ENCODE measurements at places on chromosomes 1 and 21.

DNA sequence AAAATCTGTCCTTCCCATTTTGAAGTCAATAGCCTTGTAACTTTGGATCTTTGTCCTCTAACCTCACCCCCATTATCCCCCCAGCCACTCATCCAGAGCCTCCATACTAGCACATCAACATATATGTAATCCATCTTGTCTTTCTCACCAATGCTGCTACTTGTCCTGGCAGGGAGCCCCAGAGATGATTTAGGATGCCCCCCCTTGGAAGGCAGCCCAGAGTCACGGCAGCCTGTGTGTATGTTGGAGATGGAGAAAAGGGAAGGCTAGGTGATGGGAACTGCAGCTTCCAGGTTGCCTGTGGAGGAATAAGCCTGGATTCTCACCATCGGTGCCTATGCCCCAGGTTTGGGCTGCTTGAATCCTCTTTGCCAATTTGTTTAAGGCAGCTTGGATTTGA is 51.7 kb upstream of the SCMH1 start:
- no peak for DNase-seq

DNA sequence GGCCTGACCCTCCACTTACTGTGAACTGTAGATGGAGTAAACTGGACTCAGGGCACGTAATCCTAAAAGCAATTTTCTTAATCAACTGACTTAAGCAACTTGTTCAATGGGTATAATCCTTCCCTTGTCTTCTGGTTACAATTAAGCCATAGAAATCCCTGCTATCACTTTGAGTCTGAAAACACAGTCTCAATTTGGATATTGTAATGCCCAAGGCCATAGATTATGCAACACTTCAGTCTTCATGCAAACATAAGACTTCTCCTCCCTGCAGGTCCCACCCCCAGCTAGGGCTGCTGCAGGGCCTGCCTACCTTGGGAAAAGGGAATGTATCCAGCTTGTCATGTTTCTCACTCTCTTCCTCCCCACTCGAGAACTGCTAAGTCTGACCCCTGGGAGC is 6.2 kb upstream of the SLC5A9 start:
- no peak for DNase-seq

GRCh38 chr1:192747301-192747700 is 61.5 kb upstream of the RGS2 start:
- DNase-seq, result no peak

DNA sequence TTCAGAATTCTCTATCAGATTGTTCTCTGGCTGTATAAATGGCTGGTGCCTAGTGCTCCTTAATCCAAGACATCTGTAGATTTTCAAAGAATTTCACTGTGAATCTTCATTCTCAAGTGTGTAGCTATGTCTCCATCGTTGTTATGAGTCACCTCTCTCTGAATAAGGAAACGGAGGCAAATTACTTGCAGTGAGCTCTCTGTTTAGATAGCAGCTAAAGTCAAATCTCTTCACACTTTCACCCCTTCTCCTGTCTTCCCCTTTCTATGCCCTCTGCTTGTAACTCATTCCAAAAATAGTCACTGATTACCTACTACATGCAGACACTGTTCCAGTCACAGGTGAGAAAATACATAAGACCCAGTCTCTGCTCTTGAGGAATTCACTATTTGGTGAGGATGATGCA is 39.7 kb downstream of the CHML start:
- no peak for DNase-seq

GRCh38 chr21:34706337-34706736 is 37.5 kb downstream of the CLIC6 start:
- DNase-seq, result no peak

DNA sequence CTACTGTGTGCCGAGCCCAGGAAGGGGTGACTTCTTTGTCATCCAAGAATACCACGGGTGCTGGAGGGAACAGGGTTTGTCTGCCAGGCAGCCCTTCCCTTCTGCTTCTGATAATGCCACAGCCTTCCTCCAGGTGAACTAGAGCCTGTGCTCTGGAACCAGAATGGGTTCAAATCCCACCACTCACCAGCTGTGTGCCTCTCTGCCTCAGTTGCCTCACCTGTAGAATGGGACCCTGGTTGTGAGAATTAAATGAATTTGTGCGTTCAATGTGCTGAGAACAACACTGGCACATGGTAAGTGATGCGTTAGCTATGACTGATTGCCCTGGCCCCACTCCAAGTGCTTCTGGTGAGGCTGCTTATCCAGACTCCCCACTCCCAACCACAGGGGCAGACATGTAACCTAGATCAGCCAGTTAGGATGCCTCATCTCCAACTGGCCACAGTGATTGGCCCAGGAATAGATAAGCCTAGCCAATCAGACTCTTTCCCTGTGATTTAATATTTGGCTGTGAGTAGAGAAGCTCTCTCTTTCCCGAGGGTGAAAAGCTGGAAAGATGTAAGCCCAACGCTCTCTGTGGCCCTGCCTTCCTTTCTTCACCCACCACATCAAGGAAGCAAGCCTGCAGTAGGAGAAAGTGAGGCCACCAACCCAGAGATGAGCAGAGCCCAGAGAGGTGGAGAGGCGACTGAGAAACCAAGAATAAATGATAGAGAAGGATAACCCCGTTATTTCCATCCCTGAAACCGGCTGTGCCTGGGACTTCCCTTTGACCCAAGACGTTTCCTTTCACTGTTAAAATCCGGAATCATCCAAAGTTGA is 20.8 kb upstream of the LAPTM5 start:
- DNase-seq, result no peak

GRCh38 chr1:106956721-106957120 is 99.8 kb upstream of the PRMT6 start:
- DNase-seq, result no peak
